SW480 (cell line): ENCODE measurements at places on chromosomes 5 and 9.
A peak's percentile ranks its signal among the peaks of the same experiment; 100 is the strongest.

GRCh38 chr5:32589942-32590869, 4.8 kb downstream of the SUB1 start:
- DNase-seq: peak; percentile 21

DNA sequence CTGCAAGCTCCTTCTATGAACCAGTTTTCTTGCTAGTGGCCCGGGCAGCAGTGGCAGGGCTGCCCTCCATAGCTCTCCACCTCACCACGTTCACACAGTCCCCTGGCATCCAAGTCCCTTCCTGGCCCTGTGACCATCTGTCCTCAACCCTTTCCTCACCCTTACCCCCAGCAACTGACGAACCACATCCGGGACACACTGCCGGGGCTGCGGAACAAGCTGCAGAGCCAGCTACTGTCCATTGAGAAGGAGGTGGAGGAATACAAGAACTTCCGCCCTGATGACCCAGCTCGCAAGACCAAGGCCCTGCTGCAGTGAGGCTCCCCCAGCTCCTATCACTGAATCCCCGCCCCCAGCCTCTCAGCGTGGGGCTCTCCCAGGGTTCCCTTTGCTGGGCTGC, 18.8 kb downstream of the DNM1 start:
- no peak for DNase-seq

DNA sequence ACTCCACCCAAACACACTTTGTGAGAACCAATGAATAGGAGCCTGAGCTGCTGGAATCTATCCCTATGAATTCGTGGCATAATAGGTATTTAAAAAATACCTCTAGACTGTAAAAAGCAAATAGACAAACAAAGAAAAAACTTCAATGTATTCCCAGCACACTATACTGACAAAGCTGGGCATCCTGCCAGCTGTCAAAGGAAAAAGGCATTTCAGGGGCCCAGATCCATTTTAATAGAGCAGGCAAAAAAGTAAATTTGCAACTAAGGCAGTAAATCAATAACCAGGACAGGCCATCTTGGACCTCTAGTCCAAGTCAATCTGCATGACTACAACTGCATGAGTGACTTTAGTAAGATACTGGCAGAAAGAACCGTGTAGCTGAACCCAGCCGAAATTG, 25.6 kb upstream of the LARP1 start:
- DNase-seq: no peak

DNA sequence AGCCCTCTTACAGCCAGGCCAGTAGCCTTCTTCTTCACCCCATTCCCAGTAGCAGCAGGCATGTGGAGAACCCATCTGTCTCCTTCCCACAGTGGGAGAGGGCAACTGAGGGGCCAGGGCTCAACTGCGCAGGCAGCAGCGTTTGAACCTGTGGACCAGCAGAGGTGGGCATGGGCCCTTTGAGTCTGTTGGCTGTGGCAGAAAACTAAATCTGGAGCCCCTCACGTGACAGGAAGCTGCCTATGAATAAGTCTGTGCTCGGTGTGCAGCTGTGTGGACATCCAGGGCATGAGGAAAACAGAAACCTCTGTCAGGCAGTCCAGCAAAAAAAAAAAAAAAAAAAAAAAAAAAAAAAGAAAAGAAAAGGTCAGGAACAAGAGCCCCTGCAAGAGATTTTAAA, 189.2 kb upstream of the NR3C1 start:
- no peak for DNase-seq

- no peak for DNase-seq
Measured at GRCh38 chr9:129001504-129002325, 26.4 kb downstream of the SH3GLB2 start.

GRCh38 chr5:127293373-127293772, 2.8 kb downstream of the MEGF10 start:
- no peak for DNase-seq

DNA sequence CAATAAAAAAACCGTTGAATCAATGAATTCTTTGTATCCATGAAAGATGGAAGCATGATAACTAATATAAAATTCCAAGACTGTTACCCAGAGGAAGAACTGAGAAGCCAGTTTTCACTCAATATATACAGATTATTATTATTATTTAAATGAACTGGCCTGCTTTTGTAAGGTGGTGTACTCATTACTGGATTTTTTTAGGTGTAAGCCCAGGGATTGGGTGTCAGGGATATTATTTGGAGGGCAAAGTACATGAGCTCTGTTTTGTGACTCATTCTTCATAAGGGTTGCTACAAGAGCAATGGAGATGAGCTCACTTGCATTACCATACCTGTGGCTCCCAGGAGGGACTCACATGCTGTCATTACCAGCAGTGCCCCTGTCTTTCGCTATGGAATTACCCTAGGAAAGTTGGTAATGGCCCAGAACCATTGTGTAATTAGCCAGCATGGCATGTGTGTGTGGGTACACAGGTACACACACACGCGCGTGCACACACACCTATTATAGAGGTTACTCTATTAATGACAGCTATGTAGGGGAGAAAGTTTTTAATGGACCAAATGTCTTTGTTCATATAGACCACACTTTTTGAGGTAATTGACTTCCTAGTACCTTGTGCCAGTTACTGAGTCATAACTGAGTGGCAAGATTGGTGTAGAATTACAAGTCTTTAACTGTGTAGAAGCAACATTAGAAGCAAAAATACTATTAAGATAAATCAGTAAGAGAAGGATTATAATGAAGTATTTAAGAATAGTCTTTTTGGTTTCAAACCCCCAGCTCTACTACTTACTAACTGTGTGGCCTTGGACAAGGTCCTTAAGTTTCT, 143.4 kb downstream of the GDNF start:
- DNase-seq: peak; percentile 94

DNA sequence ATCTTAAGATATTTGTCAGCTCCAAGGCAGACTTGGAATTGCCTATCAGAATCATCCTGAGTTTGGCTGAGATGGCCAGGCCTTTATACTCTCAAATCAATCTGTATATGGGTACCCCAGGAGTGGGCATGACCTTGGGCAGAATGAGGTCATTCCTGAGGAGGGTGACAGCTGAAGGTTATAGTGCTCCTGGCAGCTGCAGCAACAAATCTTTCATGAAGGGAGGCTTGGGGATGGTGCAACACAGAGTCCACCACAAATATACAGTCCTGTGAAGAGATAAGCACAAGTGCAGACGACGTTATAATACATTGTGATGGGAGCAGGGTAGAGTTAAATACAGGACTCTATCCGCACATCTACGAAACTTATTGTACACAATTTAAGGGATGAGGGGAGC, 21.1 kb upstream of the TRIO start:
- DNase-seq: no peak
